ENCODE measurements at places on chromosomes 16 and 17.

- DNase-seq = no peak
These were observed 57.0 kb downstream of the FOXL1 start for GRCh38 chr16:86635176-86635876.

- no peak for DNase-seq
These were observed 7.3 kb downstream of the C16orf89 start for GRCh38 chr16:5058476-5058875.

DNA sequence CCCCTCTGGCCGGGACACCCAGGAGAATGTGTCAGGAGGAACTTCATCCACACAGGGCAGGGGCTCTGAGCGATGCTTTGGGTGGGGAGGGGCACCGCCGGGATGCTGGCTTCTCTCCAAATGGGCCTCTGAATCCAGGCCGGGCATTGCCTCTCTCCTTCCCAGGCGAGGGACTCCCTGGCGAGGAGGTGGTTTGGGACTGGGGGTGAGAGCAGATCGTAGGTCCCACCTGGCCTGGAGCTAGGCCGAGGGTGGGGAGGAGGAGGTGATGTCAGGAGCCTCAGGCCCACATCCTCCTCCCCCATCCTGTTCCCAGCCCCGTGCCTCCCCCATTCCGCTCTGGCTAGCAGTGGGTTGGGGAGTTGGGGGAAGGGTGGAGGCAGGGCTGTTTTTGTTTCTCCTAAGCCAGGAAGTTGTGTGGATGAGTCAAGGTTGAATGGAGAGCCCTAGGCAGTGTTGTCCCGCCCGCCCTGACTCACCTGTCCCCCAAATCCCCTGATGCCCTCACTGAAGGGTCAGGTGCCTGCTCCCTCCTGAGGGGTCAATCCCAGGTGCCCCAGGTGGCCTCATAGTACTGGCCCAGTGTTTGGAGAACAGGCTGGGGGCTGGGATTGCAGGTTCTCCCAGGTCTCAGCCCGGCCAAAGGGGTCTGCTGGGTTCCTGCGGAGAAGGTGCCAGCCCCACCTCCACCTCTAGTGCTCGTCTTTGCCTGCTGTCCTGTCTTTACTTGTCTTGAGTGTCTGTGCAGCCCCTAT is 2.8 kb downstream of the GRB7 start:
- no peak for DNase-seq

DNA sequence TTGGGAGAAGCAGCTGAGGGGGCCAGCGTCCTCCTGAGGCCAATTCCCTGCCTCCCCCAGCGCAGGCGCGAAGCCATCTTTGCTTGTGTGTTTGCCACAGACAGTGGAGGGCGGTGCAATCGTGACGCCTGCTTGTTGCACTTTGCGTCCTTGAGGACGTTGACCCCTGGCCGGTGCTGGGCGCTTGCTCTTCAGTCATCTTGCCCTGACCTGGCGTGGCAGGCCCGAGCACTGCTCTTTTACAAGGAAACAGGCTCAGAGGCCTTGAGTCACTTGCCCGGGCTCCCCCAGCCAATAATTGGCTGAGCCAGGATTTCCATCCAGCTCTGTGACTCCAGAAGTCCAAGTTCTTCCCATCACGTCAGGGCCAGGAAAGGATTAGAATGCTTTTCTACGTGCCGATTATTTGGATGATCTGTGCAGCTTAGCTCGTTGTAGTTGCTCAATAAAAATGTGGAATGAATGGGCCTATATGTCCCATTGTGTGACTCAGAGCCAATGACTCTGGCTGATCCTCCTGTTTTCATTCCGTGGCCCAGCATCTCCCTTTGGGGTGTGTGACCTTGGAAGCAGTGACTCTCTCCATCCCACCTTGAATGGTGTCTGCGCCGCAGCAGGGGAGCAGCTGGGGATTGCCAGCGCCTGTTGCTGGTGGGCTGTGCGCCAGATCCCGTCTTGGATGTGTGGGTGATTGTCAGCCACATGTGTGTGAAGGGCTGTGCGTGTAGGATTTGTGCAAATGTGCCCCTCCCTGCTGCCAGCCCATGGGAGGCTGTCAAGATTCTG is 214.1 kb downstream of the SEC14L1 start:
- no peak for DNase-seq

DNA sequence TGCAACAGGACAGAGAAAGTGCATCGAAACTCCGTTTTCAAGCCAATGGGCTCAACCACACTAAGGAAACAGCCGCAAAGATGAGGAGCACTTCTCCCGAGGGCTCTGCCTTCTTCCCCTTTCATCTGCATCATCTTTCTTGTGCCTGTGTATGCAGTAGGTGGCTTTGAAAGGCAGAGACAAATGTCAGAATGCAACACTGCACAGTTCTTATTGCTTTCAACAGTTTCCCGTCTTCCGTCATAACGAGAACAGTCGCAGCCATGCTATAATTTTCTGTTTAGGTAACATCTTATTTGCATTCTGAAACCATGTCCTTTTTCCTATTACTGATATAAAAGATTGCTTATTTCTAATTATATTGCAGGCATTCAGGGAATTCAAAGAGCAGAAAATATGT is 205.2 kb downstream of the SLC39A11 start:
- DNase-seq = no peak

DNA sequence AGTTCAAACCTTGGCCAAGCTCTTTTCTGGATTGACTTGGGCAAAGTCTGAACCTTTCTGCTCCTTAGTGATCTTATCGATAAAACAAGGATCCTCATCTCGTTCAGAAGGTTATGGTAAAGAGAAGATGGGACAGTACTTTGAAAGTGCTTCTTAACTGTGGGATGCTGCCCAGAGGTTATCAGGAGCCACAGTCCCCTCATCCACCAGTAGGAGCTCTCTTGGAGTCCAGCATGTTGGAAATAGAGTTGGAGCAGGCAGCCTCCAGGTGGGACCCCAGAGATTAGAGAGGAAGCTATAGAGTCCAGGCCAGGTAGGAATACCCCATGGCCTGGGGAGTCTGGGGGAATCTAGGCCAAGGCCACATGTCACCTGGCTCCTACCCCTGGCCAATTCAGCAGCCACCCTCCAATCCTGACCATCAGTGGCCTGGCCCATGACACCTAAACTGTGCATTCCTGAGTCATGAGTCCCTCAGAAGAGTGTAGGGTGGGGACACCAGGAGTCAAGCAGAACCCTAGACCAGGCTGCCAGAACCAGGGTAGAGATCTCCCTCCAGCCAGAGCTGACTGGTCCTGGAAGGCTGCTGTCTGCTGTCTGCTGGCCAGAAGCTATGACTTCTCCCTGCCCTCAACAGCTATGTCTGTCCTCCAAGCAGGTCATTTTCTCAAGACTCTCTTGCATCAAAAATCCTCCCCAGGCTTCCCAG is 144.3 kb downstream of the AIPL1 start:
- DNase-seq = no peak

- DNase-seq = no peak
These were observed 5.3 kb downstream of the PRR15L start for GRCh38 chr17:47952171-47953021.

GRCh38 chr16:57349212-57350031 is 9.2 kb upstream of the CCL22 start:
- peak; percentile 54 for DNase-seq

GRCh38 chr17:13792314-13792713 is 190.6 kb upstream of the HS3ST3A1 start:
- no peak for DNase-seq

- DNase-seq = peak; percentile 37
These were observed 34.7 kb downstream of the SBK1 start for GRCh38 chr16:28326881-28327610.

DNA sequence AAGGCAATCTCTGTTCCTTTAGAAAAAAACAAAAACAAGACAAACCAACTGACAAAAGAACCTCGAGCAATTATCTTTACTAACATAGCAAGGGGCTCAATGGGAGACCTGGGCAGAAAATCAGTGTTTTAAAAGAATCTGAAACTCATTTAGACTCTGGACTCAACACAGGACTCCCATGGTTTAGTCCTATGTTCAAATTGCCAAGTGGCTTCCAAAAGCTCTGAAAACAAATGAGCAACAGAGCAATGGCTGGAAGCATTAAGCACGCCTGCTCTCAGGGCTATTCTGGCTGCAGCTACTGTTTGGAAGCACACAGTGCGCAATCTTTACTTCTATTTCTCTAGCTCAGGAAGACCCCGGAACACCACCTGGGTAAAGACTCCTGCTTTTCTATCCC is 162.0 kb downstream of the AATF start:
- DNase-seq = no peak

DNA sequence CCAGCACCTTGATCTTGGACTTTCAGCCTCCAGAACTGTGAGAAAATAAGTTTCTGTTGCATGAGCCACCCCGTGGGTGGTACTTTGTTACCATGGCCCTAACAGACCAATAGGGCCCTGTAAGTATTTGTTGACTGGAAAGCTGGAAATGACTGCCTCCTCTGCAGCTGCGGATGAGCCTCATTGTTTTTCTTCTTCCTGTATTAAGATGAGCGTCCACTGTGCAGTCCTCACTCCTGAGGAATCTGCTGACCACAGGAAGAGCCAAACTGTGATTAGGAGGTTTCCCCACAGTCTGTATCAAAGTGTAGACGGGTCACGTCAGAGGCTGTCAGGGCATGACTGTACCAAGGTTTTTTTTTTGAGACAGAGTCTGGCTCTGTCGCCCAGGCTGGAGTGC is 12.2 kb upstream of the AKTIP start:
- DNase-seq = no peak

- DNase-seq = no peak
These were observed 115.0 kb downstream of the MGAT5B start for GRCh38 chr17:76983075-76983775.

- DNase-seq = peak; percentile 83
These were observed at the start of the genes ABI3 and GNGT2 for GRCh38 chr17:49210158-49211029. ABI3 (plus strand) TSS chr17:49210707; CDS start chr17:49210725, 18 bp downstream. GNGT2 (minus strand) TSS chr17:49210574; CDS start chr17:49207422, 3,152 bp downstream.

- no peak for DNase-seq
These were observed 5.6 kb downstream of the IL4R start for GRCh38 chr16:27319257-27319965.

DNA sequence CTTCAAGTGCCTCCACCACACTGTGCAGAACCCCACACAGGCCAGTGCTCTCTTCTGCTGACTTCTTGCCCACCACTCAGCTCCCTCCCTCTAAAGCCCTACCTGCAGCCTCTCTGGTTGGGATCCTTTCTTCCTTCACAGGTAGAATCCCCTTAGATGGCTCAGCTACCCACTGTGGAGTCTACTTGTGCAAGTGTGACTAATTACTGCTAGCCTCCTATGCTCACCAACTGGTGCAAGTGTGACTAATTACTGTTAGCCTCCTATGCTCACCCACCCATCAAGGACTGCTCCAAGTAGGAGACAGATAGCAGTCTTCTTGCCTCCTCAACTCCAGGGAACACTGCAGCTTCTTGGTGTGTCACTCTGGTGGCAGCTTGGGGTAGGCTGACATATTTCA is 43.6 kb downstream of the TEX14 start:
- no peak for DNase-seq

DNA sequence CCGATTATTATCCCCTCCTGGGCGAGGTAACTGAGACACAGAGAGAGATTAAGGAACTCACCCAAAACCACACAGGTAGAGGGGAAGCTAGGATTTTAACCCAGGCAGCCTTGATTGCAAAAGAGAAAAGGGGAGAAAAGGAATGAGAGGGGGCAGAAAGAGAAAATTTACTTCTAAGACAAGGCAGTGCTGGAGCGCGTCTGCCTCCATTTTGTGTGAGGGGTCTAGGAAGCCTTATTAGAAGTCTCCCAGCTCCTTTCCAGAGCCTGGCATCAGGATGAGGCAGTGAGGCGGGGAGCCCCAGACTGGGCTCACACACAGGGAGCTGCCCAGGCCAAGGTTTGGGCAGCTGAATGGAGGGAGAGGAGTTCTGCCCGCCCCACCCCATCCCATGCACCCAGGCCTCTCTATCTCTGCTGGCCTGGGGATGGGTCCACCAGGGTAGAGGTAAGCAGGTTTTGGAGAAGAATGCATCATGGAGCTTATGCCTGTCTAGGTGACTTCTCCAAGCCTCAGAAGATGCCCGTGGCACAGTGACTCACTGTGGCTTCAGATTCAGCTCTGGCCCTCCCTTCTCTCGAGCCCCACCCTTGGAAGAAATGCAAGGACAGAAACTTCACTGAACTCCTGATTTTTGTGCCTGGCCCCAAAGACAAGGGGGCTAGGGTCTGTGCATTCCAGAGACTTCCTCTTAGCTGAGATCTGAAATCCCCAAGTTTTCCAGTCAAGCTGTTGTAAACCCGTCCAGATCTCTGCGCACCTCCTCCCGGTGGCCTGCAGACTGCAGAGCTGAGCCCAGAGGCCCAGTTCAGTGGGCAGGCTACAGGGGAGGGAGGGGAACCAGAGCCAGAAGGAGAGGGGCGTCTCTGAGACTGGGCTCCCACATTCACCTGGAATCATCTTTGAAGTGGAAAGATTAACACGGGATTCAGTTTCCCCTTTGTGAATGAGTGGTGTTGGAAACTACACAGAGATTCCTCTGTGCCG is 95.1 kb upstream of the CDH5 start:
- DNase-seq = no peak

DNA sequence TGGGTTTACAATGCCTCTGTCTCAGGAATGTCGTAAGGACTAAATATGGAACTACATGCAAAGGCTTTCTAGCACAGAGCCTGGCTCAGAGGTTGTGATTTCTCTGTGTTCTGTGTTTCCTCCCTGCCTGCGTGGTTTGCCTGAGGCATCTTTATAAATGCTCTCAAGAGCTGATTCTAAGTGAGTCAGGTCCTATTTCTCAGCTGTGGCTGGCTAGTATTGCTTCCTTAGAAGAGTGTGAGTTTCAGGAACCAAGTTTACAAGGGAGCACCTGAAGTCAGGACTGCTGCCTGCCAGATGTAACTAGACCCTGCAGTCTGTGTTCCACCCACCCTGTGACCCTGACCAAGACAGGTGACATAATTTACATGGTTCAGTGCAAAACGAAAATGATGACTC is 8.0 kb upstream of the CCL1 start:
- no peak for DNase-seq

DNA sequence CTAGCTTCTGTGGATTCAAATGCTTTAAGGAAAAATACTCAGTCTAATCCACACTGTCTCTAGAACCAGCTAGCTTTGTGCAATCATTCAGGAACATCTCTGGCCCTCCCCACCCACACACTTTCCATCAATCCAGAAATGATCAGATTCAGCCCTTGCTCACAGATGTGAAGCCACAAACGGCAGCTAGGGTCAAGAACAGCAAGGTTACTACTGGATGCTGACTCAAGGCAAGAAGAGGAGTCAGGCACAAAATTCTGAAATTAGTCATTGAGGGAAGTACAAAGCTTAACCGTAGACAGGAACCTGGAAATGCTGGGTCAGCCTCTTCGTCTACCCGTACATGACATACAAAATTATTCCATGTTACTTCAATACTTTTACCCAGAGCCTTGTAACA is 174.6 kb downstream of the CDH13 start:
- DNase-seq = no peak

- no peak for DNase-seq
These were observed 41.3 kb downstream of the ABCA10 start for GRCh38 chr17:69187294-69187693.

GRCh38 chr17:49990921-49991320 is 4.1 kb downstream of the DLX3 start:
- DNase-seq = no peak

- DNase-seq = no peak
These were observed 14.5 kb downstream of the IL34 start for GRCh38 chr16:70660672-70661350.

- DNase-seq = no peak
These were observed 18.6 kb downstream of the FOXN1 start for GRCh38 chr17:28524476-28525424.

Data from GM12864 (cell line).